ENCODE measurements at places on chromosomes 3 and 15. TPM values are rescaled to one million over a fixed set of nuclear protein-coding genes. Genes with fewer than 3 reads are reported as not detected.

GRCh38 chr3:30502051-30502741 is 104.2 kb upstream of the TGFBR2 start:
- no peak overlapping the region for H3K27ac ChIP-seq
- DNase-seq = no peak
- H3K36me3 ChIP-seq = no peaks in the 10 kb centered on the region
- no peak overlapping the region for H3K4me3 ChIP-seq
- H3K27me3 ChIP-seq = no peaks in the 10 kb centered on the region
- H3K4me1 ChIP-seq = no peaks in the 10 kb centered on the region

SLC28A2 gene
- polyA plus RNA-seq = not detected

DNA sequence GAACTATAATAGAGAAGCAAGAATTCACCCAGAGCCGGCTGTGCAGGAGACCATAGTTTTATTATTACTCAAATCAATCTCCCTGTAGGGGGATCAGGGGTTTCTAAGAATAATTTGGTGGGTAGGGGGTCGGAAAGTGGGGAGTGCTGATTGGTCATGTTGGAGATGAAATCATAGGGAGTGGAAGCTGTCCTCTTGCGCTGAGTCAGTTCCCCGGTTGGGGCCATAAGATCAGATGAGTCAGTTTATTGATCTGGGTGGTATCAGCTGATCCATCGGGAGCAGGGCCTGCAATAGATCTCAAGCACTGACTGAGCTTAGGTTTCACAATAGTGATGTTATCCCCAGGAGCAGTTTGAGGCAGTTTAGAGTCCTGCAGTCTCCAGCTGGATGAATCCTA is 97.0 kb upstream of the SNRPN start:
- no peaks in the 10 kb centered on the region for H3K36me3 ChIP-seq
- no peak overlapping the region for H3K4me3 ChIP-seq
- H3K27me3 ChIP-seq = no peaks in the 10 kb centered on the region
- no peak overlapping the region for H3K27ac ChIP-seq

ARHGEF26 gene
- polyA plus RNA-seq = not detected
